SJCRH30 (cell line): ENCODE measurements at places on chromosomes 16 and 17. TPM values are rescaled to one million over a fixed set of nuclear protein-coding genes. Genes with fewer than 3 reads are reported as not detected.

PERCC1 gene
- 111 and 114 TPM in 2 replicates for total RNA-seq

TBC1D3C gene
- 0.66 and 1.0 TPM in 2 replicates for total RNA-seq

HNF1B gene
- not detected in 2 replicates for total RNA-seq

SPNS3 gene
- not detected in 2 replicates for total RNA-seq

FBXO39 gene
- total RNA-seq: not detected in 2 replicates

NEK8 gene
- total RNA-seq: 1.7 and 2.6 TPM in 2 replicates

CLDN7 gene
- total RNA-seq: 0.25 and 0.34 TPM in 2 replicates

CDRT4 gene
- 0.04 TPM in 1 of 2 replicates, not detected in the other for total RNA-seq

GRCh38 chr17:81486199-81486810 is 26.3 kb downstream of the ACTG1 start:
- H3K4me3 ChIP-seq: no peak overlapping the region
- no peaks in the 10 kb centered on the region; the same call in 1 of the 2 replicates for H3K27me3 ChIP-seq
- peak overlapping the region; percentile 3; the same call in 1 of the 2 replicates for H3K27ac ChIP-seq
- H3K36me3 ChIP-seq: no peaks in the 10 kb centered on the region
- peaks cover 40% of the 10 kb centered on the region for H3K4me1 ChIP-seq

GRCh38 chr17:51398687-51399086 is 138.3 kb downstream of the UTP18 start:
- no peaks in the 10 kb centered on the region for H3K4me1 ChIP-seq
- H3K27me3 ChIP-seq: no peaks in the 10 kb centered on the region
- H3K36me3 ChIP-seq: no peaks in the 10 kb centered on the region
- H3K27ac ChIP-seq: peak overlapping the region; percentile 32; the same call in 1 of the 2 replicates

DNA sequence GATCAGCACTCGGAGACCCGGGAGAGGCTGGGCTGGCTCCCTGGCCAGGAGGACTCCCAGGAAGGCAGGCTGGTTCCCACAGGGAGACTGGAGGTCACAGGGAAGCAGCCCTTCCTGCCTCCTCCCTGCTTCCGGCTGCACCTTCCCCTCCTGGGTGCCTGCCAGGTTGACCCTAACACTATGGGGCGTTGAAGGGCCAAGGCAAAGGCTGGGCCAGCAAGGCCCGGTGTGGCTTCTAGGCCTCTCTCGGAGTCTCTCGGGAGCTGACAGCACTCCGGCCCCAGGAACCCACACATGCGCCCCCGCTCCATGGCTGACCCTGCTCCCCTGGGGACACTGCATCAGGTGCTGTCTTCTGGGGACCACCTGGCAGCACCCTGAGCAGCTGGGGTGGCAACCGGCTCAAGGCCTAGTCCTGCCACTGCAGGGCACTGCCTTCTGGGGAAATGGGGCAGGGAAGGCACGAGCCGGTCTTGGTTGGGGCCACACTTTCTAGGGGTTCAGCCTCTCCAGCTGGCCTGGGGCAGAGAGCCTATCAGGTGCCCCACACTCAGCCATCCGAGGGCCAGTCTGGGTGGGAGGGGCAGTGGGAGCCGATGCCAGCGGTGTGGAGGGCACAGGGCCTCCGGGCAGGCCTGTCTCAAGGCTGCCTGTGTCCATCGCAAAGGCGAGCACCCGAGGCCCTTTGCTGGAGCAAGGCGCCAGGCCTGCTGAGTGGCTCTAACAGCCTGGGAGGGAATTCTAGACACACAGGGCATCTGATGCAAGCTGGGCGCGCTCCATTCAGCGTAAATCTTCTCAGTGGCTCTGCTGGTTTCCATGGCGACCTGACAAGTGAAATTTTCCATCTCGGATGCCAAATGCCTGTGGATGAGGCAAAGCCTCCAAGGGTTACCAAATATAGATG is 5.6 kb upstream of the MTSS2 start:
- DNase-seq: peak; percentile 44
- H3K27ac ChIP-seq: peak overlapping the region; percentile 37
- no peak overlapping the region for H3K4me3 ChIP-seq
- H3K36me3 ChIP-seq: no peaks in the 10 kb centered on the region
- peaks cover 96% of the 10 kb centered on the region for H3K4me1 ChIP-seq

DNA sequence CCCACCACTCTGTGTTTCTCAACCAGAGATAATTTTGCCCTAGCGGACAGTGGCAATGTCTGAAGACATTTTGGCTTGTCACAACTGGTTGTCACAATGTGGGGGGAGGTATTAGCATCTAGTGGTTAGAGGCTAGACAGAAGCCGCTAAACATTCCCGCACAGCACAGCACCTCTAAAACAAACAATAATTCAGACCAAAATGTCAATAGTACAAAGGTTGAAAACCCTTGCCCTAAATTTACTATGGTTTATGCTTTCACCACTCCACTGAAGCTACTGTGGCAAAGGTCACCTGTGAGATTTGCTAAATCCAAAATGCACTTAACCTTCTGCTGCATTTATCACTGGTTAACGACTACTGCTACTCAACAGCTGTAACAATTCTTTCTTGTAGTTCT is 14.1 kb downstream of the NUP88 start:
- H3K36me3 ChIP-seq: peaks cover 59% of the 10 kb centered on the region
- H3K27ac ChIP-seq: no peak overlapping the region
- no peaks in the 10 kb centered on the region for H3K4me1 ChIP-seq
- no peak for DNase-seq
- H3K27me3 ChIP-seq: no peaks in the 10 kb centered on the region

- no peak overlapping the region for H3K27ac ChIP-seq
- H3K27me3 ChIP-seq: no peaks in the 10 kb centered on the region
Observed at GRCh38 chr17:8905331-8905730, 37.9 kb upstream of the PIK3R6 start.

DNA sequence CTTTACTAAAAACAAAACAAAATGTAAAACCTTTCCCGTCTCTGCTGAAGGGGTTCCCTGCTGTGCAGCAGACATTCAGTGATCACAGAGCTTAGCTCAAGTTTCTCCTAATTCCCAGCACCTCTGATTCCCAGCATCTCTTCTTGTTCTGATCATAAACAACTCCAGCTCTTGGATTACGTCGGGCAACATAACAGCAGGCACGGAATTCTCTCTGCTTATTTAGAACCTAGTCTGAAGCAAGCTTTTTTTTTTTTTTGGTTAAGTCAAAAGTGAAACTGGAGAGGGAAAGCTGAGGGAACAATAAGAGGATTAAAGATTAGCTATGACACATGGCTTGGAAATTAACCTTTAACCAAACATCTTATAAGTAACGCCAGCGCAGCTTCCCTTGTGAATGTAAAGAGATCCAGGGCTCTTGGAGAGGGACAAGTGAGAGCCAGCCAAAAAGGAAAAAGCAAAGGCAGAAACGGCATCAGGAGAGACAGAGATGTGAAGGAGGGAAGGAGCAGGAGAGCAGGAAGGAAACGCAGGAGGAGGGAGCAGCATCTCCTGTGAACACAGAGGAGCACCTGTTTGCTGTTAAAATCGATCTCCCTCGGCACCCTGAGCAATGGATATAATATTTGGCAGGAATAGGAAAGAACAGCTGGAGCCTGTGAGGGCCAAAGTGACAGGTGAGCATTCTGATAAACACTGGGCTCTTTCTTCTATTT is at the start of gene BCO1:
BCO1 (plus strand) TSS at position 394 of the 716 bp plus-strand sequence; CDS start at position 614, 220 bp downstream.
- peak within 1 kb of the TSS; percentile 91 for H3K27ac ChIP-seq
- peak; percentile 83 for DNase-seq
- no peaks in the 10 kb centered on the region for H3K27me3 ChIP-seq
- peak within 1 kb of the TSS; percentile 19 for H3K4me3 ChIP-seq
- no peaks in the 10 kb centered on the region for H3K36me3 ChIP-seq

DNA sequence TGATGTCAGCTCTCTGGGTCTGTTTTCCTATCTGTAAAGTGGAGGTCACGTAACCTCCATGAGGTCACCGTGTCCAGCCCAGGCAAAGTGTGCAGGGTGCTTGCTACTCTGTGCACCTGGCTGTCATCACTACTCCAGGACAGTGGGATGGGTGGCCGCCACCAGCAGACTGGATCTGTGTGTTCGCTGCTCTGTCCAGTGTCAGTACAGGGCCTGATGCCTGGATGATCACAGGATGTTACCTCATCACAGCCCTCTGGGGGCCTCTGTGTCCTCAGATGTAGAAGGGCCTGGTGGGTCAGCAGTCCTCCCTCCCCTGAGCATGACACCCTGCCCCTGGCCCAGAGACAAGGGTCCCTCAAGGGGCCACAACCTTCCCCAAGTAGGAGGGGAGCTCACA is 80.0 kb downstream of the KCNJ18 start:
- H3K4me3 ChIP-seq: no peak overlapping the region
- H3K36me3 ChIP-seq: no peaks in the 10 kb centered on the region
- peaks cover 11% of the 10 kb centered on the region for H3K27me3 ChIP-seq
- no peak for DNase-seq
- H3K27ac ChIP-seq: no peak overlapping the region

- H3K36me3 ChIP-seq: no peaks in the 10 kb centered on the region
- H3K27me3 ChIP-seq: no peaks in the 10 kb centered on the region
- H3K4me1 ChIP-seq: no peaks in the 10 kb centered on the region
- DNase-seq: no peak
- H3K27ac ChIP-seq: no peak overlapping the region
Observed at GRCh38 chr16:26396511-26397235, 670.1 kb upstream of the C16orf82 start.

GRCh38 chr17:38871247-38872015 is 1.6 kb downstream of the LASP1 start:
- H3K4me1 ChIP-seq: peaks cover 7% of the 10 kb centered on the region; the same call in 1 of the 2 replicates
- H3K36me3 ChIP-seq: no peaks in the 10 kb centered on the region
- DNase-seq: peak; percentile 50
- peak overlapping the region; percentile 36; the same call in 1 of the 2 replicates for H3K27ac ChIP-seq
- peak overlapping the region; percentile 86 for H3K4me3 ChIP-seq
- H3K27me3 ChIP-seq: no peaks in the 10 kb centered on the region

DNA sequence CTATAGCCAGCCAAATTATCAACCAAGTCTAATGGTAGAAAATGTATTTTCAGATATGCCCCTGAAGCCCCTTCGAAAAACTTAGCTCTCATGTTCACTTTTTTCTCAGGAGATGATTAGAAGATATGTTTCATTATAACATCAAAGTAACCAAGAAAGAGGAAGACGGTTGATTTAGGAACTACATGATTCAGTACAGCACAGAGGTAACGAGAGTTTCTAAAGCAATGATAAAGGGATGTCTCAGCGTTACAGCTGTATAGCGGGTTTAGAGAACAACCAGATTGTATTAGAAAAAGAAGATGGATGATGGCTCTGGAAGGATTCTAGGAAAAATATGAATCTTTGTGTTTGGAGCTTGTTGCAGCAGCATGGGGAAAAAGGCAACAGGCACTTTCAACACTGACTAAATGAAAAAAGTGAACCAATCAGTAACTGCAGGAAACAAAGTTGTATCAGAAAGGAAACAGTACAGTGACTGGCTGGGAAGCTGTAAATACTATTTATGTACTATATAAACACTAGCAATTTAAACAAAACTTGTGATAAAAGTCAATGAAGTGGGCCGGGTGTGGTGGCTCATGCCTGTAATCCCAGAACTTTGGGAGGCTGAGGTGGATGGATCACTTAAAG is 21.5 kb downstream of the MBTD1 start:
- H3K36me3 ChIP-seq: peaks cover 3% of the 10 kb centered on the region; the same call in 1 of the 2 replicates
- H3K4me3 ChIP-seq: no peak overlapping the region
- no peaks in the 10 kb centered on the region for H3K4me1 ChIP-seq
- H3K27ac ChIP-seq: no peak overlapping the region

GRCh38 chr17:13287226-13287625 is 269.4 kb upstream of the ELAC2 start:
- DNase-seq: no peak
- H3K36me3 ChIP-seq: no peaks in the 10 kb centered on the region
- peaks cover 11% of the 10 kb centered on the region for H3K4me1 ChIP-seq
- H3K27ac ChIP-seq: no peak overlapping the region
- H3K27me3 ChIP-seq: no peaks in the 10 kb centered on the region

- peak; percentile 75 for DNase-seq
- H3K4me1 ChIP-seq: peaks cover 10% of the 10 kb centered on the region
- no peak overlapping the region for H3K4me3 ChIP-seq
- H3K27ac ChIP-seq: peak overlapping the region; percentile 90; the same call in 1 of the 2 replicates
- no peaks in the 10 kb centered on the region for H3K27me3 ChIP-seq
- no peaks in the 10 kb centered on the region; the same call in 1 of the 2 replicates for H3K36me3 ChIP-seq
Observed at GRCh38 chr17:1764284-1764683, 2.4 kb downstream of the SERPINF1 start.

DNA sequence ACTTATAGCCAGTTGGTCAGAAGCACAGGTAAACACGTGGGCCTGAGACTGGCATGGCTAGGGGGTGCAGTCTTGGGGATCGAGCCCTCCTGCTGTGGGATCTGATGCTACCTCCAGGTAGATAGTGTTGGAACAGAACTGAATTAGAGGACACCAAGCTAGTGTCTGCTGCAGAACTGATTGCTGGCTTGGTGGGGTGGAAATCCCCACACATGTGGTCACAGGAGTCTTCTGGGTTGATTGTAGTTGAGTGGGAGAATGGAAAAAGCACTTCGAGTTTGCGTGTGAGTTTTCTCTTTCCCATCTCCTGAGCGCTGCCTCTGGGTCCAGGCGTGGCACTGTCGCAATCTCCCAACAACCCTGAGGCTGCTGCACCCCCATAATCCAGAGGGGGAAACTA is 8.0 kb upstream of the SPATA32 start:
- H3K4me1 ChIP-seq: peaks cover 14% of the 10 kb centered on the region
- H3K4me3 ChIP-seq: no peak overlapping the region
- peaks cover 30% of the 10 kb centered on the region for H3K36me3 ChIP-seq
- no peaks in the 10 kb centered on the region for H3K27me3 ChIP-seq

DNA sequence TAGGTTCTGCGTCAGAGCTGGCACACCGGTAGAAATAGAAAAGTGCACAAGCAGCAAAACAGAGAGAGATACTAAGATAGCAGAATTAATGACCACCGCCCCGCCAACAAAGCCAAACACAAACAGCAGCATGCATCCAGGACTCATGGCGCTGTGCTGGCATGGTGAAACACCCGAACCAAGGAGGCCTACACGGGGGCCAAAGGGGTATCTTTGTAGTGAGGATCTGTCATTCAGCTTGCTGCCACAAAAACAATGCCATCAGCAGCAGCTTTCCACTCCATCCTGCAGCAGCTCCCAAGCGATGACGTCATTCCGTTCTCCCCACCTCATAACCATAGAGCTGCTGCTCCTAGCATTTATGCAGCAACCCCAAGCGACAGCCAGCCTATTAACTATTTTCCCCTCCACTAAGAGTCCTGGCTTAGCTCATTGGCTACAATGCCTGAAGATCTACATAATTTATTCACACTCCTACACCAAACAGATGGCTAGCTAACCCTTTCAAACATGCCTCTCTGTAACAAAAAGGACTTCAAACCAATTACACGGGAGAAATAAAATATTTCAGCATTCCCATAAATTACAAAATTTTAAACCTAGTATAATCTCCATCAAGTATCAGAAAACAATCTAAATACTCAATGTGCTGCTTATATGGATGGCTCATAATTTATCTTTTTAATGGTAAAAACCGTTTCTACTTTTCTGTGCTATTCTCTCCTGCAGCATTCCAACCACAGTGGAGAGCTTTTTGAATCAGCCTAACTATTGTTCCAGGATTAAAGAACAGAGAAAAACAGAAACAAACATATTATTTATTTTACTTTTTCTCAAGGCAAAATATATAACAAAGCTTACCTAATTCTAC is 73.9 kb downstream of the SPAG9 start:
- DNase-seq: peak; percentile 96
- peak overlapping the region; percentile 51 for H3K4me3 ChIP-seq
- peak overlapping the region; percentile 69 for H3K27ac ChIP-seq
- H3K4me1 ChIP-seq: peaks cover 7% of the 10 kb centered on the region; the same call in 1 of the 2 replicates

DNA sequence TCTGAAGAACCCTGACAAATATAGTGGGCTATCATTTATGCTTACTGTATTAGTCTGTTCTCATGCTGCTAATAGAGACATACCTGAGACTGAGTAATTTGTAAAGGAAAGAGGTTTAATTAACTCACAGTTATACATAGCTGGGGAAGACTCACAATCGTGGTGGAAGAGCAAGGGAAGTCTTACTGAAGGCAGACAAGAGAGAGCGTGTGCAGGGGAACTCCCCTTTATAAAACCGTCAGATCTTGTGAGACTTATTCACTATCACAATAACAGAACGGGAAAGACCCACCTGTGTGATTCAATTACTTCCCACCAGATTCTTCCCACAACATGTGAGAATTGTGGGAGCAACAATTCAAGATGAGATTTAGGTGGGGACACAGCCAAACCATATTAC is 526.8 kb upstream of the GOT2 start:
- H3K27ac ChIP-seq: no peak overlapping the region
- H3K27me3 ChIP-seq: no peaks in the 10 kb centered on the region
- no peaks in the 10 kb centered on the region for H3K36me3 ChIP-seq
- H3K4me3 ChIP-seq: no peak overlapping the region
- no peak for DNase-seq
- H3K4me1 ChIP-seq: peaks cover 24% of the 10 kb centered on the region
